ENCODE measurements at places on chromosomes 12 and 14. TPM values are rescaled to one million over a fixed set of nuclear protein-coding genes. Genes with fewer than 3 reads are reported as not detected.
A peak's percentile ranks its signal among the peaks of the same experiment; 100 is the strongest.

DNA sequence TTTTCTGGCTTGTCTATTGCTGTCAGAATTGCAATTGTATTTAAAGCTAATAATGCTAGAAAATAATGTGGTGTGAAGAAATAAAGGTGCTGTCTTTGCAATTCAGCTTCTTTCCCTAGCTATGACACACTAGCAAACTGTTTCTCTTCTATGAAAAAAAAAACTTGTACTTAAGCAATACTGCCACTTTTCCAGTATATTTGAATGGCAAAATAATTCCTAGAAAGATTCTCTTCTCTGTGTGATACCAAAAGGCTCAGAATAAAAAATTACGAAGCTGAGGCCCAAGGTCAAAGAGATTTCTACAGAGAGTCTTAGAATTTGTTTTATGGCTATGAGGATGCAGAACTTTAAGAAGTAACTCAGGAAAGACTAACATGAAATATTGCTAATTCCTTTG is 235.5 kb downstream of the ADAMTS20 start:
- peak; percentile 14 for DNase-seq

The KRT81 gene
- 0.29 TPM for polyA plus RNA-seq

The SYCP3 gene
- polyA plus RNA-seq: 0.07 TPM

The PTPRQ gene
- 0.80 TPM for polyA plus RNA-seq

- DNase-seq: peak; percentile 100
Observed at GRCh38 chr14:92540472-92541048, 27.0 kb downstream of the RIN3 start.

The ALDH1L2 gene
- 21.1 TPM for polyA plus RNA-seq

- no peak for DNase-seq
Observed at GRCh38 chr12:111074965-111075364, 154.6 kb upstream of the MYL2 start.

GRCh38 chr12:104756901-104757300 is 201.2 kb downstream of the SLC41A2 start:
- DNase-seq: no peak

DNA sequence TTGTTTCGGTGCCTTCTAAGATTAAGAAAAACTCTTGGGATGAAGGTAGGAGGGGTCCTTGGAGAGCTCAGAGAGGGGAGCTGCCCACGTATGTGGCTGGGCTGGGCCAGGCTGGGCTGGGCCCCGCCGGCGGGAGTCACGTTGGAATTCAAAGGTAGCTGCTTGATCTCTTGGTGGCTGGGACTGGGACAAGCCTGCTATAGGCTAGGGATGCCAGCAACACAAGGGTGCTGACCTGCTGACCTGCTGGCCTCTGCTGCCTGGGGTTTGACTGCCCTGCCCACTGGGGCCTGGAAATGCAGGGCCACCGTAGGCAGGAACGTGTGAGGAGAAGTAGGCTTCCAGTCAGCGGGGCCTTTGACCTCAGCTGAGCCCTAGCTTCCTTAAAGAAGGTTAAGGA is 52.8 kb upstream of the GTF2A1 start:
- DNase-seq: no peak

- DNase-seq: peak; percentile 60
Observed at GRCh38 chr12:118188690-118189371, 52.9 kb downstream of the PEBP1 start.

- DNase-seq: no peak
Observed at GRCh38 chr14:74547331-74547927, 53.9 kb downstream of the ISCA2 start.

The PTPN6 gene
- polyA plus RNA-seq: 0.14 TPM

- DNase-seq: peak; percentile 89
Observed at GRCh38 chr14:77314043-77314442, 6.6 kb downstream of the POMT2 start.

The KRT85 gene
- not detected for polyA plus RNA-seq
